ENCODE measurements at places on chromosomes 13 and 19.

- DNase-seq, result no peak
Observed at GRCh38 chr19:18617562-18617961, 4.9 kb downstream of the TMEM59L start.

DNA sequence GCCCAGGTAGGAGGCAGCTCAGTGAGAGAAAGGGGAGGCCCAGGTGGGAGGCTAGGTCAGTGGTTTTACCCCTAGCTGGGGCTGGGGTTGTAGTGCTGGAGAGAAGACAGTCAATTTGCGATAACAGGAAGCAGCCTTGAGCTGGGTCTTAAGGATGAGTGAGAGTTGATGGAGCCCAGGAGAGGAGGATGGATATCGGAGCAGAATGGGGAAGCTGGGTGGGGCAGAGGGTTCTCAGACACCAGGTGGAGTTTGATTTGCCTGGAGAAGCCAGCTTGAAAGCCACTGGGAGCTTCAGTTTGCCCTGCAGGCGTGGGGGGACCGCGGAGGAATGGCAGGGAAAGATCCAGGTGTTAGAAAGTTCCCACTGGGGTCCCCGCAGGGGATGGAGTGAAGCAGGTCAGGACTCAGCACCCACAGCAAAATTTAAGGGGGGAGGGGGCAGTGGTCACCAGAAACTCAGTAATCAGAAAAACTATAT is 836 bp upstream of the CDC42EP5 start:
- DNase-seq, result no peak

GRCh38 chr19:51680474-51680873 is 12.7 kb upstream of the SPACA6 start:
- no peak for DNase-seq

- DNase-seq, result no peak
Observed at GRCh38 chr19:35756377-35757230, at the start of gene HSPB6. Gene HSPB6, minus strand, starts transcription at chr19:35757029. Its CDS starts 21 bp downstream, at chr19:35757008.

- no peak for DNase-seq
Observed at GRCh38 chr13:57353831-57354230, 186.8 kb downstream of the PRR20E start.

DNA sequence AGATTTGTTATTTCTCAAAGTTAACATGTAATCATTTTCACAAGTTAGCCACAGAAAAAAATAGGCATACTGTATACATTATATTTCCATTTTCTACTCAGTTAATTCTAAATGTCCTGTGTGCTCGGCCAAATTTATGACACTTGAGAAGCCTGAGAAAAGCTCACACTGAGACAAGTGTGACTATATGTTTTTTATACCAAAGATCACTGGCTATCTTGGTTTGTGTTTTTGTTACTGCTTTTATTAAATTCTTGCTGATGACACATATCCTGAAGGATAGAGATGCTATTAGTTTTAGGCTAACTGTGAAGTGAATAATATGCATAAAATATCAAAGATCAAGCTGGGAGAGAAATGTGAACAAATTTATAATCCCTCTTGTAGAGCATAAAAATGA is 49.3 kb upstream of the IL17D start:
- no peak for DNase-seq

GRCh38 chr13:76351541-76352229 is 534.5 kb downstream of the KCTD12 start:
- no peak for DNase-seq

GRCh38 chr13:62629618-62630017 is 1214.0 kb upstream of the PCDH20 start:
- DNase-seq, result no peak

DNA sequence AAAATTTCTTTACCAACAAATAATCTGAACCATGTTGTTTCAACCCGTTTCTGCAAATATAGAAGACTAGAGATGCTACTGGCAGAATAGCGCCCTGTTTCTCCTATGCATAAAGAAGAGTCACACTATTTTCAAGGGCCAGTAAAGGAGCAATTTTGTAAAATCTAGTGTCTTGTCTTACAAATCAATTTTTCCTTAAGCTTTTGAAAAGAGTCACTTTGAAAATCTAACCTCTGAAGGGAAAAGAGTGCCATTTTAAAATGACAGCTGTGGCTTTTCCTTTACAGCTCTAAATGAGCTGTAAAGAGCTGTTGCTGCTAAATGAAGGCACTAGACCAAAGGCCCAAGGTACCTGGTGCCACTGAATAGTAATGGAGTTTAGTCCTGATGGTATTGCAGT is 16.9 kb upstream of the GTF2F2 start:
- DNase-seq, result no peak

- no peak for DNase-seq
Observed at GRCh38 chr13:92547266-92547665, 679.3 kb upstream of the GPC6 start.

GRCh38 chr13:95833719-95834118 is 156.8 kb downstream of the DNAJC3 start:
- DNase-seq, result no peak

- DNase-seq, result no peak
Observed at GRCh38 chr13:33728271-33729037, 89.5 kb upstream of the RFC3 start.

GRCh38 chr13:109812382-109812781 is 26.0 kb upstream of the IRS2 start:
- no peak for DNase-seq

DNA sequence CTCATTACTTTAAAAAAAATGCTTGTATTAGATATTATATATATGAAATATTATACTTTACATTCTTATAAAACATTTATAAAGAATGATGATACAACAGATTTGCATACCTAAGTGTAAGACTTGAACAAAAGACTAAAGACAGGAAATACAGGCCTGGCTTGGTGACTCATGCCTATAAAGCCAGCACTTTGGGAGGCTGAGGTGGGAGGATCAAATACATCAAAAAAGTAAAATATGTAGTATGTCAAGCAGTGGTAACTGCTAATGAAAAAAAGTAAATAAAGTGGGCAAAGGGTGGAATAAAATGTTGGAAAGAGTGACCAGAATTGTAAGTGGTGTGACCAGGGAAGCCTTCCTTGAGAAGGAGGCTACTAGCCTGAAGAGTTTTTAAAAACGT is 133.7 kb downstream of the GGACT start:
- no peak for DNase-seq

DNA sequence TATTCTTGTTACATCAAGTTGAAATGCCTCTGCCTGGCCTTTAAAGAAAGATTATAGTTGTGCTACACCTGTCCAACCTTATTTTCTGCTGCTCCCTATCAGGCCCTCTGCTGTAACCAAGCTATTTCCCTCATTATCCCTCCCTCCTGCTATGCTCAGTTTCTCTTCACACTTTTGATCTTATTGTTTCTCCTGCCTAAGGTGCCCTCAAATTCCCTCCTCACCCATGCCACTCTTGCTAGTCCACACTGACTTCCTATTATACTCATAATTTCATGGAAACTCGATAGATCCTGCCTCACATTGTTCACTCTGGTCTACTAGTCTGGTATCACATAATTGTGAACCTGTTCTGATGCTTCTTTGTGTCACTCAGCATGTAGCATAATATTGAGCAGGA is 19.4 kb upstream of the ESD start:
- no peak for DNase-seq

DNA sequence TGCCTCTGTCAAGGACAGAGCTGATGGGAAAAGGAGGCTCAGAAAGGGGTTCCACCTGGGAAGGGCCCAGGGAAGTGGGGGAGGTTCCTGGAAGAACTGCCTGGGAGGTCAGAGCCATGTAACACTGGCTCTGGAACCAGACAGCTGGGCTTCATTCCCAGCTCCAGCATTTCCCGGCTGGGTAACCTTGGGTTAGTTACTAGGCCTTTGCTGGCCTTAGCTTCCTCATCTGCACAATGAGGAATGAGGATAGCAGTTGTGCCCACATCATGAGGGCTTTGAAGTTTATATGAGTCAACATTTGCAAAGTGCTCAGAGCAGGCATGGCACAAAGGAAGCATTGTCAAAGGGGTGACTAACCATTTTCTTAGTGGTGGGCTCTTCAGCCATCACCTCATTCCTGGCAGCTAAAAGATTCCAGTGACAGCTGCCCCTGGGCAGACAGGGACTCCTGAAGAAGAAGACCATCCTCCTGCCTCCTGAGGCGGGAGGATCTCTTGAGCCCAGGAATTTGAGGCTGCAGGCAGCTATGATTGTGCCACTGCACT is 1.7 kb upstream of the DNAJB1 start:
- DNase-seq, result no peak

DNA sequence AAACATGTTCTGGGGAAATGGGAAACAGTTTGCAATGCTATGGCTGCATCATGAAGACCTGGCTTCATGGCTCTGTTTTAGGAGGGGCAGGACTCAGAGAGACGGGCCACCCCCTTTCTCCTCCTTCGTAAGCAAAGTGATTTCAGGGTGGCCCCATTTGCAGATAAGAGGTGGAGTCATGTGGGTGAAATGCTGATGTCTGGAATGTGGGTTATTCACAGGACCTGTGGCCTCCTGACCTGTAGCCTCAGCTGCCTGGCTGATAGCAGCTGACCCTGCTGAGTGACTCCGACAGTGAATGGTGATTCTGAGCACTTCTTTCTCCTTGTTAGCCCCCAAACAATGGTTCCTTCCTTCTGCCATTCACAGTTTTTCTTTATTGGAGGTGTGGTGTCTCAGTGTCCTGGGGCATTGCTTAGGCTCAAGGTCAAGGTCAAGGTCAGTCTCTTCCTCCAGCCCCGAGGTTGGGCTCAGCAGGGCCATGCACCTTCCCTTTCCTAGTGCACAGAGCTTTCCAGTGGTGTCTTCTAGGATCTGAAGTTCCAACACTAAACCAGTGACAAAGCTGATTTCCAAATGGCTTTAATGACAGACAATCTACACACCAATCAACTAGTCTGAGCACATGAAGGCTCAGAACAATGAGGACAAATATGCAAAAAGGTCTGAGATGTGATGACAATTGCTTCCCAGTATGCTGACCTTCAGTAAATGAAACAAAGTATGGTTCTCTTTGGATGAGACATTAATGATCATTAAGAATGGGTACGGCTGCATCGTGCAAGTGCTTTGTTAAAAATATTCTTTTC is 49.6 kb upstream of the ANKRD10 start:
- no peak for DNase-seq

GRCh38 chr13:27578121-27579030 is 42.0 kb downstream of the LNX2 start:
- DNase-seq, result no peak

- no peak for DNase-seq
Observed at GRCh38 chr19:31586282-31586681, 237.0 kb upstream of the TSHZ3 start.

- DNase-seq, result peak; percentile 83
Observed at GRCh38 chr19:40803857-40804782, 5.1 kb downstream of the EGLN2 start.

DNA sequence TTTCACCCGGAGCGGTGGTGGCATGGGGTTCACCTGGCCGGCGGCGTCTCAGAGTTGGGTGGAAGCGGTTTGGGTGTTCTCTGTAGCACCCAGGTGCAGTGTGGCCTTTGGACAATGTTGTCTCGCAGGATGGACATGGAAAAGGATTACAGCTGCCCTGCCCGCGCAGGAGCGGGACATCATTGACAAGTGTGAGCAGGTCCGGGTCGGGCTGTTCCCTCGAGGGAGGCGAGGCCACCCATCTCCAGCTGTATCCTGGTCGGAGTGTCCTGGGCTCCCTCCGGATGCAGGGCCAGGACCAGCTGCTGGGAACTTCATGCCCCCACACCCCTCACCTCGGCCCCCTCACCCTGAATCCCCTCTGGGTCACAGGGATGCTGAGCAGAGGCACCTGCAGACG is 7.8 kb upstream of the ZNF14 start:
- DNase-seq, result no peak

GRCh38 chr19:19805480-19805879 is 16.1 kb downstream of the ZNF506 start:
- no peak for DNase-seq

DNA sequence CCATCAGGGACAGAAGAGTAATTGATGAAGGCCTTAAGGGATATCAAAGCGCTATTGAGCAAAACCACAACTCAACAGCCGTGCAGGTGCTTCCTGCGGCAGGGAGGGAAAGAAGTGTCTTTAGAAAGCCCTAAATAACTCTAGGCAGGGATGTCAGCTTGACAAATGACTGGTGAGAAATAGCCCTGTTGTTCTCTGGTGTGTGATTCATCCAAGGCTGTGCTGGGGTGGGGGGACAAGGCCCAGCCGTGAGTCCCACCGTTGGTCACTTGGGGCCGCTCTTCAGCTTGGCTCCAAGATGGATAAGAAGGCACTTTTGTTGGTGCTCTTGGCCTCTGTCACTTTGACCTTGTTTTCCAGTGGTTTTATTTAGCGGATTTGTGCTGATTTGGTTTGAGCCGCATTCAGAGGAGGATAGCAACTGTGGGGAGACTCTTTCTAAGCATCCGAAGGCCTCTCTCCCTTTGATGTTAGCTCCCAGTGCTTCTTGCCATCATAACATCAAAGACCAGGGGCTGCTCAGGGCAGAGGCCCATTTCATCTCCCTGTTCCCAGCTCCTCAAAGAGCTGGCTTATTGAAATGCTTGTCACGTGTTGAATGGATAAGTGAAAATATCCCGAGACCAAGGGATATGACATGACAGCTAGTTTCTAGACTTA is 130.3 kb upstream of the SERP2 start:
- no peak for DNase-seq

GRCh38 chr19:48819366-48819816 is 8.6 kb upstream of the BCAT2 start:
- DNase-seq, result no peak

- DNase-seq, result no peak
Observed at GRCh38 chr13:97191615-97192014, 30.5 kb upstream of the MBNL2 start.

- no peak for DNase-seq
Observed at GRCh38 chr13:52899206-52899605, 50.8 kb upstream of the PCDH8 start.

GRCh38 chr19:19372656-19373416 is 32.6 kb upstream of the GATAD2A start:
- peak; percentile 49 for DNase-seq

Measured in central memory CD4-positive, alpha-beta T cell (primary cell).